ENCODE measurements at places on chromosomes 1 and 21.

GRCh38 chr1:161907265-161907664, 116.4 kb downstream of the OLFML2B start:
- DNase-seq: no peak

DNA sequence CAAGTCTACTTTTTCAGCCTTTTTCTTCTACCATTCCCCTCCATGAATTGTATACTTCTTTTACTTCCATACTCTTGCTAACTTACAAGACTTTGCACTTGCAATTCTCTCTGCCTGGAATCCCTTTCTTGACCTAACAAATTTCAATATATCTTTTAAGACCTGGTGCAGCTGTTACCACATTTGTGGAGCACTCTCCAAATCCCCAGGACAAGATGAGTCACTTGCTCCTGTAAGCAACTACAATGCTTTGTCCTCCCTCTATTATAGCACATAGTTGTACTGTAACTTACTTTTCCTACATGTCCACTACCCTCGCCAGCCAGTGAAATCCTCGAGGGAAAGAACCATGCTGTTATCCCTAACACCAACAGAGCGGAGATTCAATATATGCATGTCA, 43.1 kb downstream of the WARS2 start:
- DNase-seq: no peak

DNA sequence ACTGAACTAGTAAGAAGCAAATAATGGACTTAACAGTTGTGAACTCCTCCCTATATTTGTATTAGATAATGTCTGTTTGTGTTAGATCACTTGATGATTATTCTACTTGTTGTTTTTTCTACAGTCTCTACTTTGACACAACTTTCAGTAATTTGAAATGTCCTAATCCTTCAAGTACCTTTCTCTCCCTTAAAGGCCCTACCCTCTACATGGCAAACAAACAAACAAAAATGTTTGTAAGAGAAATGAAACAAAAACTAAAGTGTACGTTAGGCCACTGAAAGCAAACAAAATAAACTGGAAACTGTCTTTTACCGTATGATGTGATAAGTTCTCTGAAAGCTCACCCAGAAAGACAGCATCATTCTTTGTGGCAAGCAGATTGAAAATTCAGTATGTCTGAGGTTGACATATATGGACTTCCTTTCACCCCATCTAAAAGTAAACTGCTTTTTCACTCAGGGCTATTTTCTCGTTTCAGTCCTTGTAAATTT, 255.9 kb upstream of the SNX7 start:
- no peak for DNase-seq

DNA sequence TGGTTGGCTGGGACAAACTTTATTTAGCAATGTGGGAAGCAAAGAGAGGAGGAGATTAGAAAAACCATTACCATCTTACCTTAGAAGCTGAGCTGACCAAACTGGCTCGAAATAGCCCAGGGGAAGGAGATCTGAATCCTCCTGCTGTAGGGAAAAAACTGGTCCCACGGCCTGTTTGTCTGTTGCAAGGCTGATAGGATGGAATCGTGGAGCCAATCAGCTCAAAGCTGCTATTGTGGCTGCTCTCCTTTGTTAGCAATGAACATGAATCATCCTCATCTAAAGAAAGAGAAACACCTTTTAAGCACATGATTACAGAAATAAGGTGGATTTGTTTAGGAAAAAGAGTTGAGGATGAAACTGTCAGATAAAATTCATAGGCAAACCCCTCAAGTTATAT, 21.5 kb downstream of the CLSPN start:
- no peak for DNase-seq

All from kidney (tissue), 22 donors.